ENCODE measurements at places on chromosomes 4 and X. TPM values are rescaled to one million over a fixed set of nuclear protein-coding genes. Genes with fewer than 3 reads are reported as not detected.

The PNMA6A gene
- total RNA-seq = 1.9 TPM

The SYTL5 gene
- not detected for total RNA-seq

The TMEM271 gene
- not detected for total RNA-seq

The FAM9B gene
- total RNA-seq = not detected

The ETDB gene
- total RNA-seq = not detected

The SPANXB1 gene
- not detected for total RNA-seq

The SSX2 gene
- not detected for total RNA-seq

- no peak for DNase-seq
Measured at GRCh38 chr4:155197757-155198156, 10.7 kb upstream of the NPY2R start.

DNA sequence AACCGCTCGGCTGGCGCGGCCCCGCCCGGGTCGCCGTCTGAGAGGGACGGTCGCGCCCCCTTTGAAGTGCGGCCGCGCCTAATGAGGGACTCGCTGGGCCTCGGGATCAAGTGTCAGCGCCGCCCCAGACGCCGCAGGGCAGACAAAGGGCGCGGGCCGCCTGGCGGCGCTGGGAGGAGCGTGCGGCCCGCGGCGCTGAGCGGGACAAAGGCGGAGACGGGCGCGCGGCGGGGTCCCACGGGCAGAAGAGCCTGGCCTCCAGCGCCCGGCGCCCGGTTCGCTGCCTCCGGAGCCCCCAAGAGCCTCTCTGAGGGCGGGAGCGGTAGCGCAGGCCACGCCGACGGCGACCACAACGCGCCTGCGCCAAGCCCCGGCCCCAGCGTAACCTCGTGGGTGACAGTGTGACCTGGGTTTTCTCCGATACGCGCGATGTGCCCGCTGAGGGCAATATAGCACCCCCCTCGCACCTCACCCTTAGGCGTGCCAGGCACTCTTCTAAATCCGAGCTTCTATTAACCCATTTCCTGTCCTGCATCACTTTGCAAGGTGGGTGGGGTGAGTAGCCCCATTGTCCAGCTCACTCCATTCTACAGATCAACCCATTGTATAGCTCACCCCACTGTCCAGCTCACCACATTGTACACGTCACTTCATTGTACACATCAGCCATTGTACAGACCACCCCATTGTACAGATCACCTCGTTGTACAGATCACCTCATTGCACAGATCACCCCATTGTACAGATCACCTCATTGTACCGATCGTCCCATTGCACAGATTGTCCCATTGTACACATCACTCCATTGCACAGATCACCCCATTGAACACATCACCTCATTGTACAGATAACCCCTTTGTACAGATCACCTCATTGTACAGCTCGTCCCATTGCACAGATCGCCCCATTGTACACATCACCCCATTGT, 33.7 kb upstream of the STX18 start:
- peak; percentile 80 for DNase-seq

GRCh38 chr4:1503583-1504471, 97.6 kb upstream of the NKX1-1 start:
- DNase-seq = peak; percentile 26

DNA sequence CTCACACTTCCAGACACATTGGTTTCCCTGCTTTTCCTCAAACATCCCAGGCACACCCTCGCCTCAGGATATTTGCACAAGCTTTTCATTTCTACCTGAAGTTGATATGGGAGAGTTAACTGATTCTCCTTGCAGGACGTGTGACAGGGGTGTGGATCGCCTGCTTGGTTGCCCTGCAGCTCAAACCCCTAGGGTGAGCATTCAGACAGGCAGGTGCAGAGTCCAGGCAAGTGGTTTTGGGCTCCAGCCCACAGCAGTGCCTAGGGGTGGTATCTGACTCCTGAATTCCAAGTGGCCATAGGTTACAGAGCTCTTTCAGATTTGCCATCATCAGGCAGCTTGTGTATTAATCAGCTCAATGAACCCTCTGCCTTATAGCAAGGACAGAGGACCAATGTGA, 1104.2 kb upstream of the IGFBP7 start:
- DNase-seq = no peak

DNA sequence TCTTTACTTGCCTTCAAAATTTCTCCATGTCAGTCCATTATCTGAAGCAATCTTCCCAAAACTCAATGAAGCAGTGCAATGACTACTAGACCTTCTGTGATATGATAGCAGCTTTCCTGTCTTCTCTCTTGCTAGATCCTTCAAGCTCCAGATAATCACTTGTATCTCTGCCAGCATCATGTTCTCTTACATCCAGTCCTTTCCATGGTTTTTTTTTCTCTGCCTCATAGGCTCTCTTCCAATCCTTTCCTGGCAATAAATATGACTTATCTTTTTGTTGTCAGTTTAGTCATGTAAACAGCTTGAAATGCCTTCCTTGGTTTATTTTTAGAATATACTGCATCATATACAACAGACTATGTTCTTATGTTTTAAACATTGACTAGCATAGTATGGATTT, 193.5 kb downstream of the CFAP299 start:
- no peak for DNase-seq

- DNase-seq = no peak
Measured at GRCh38 chrX:31178769-31179125, 106.9 kb upstream of the FTHL17 start.

DNA sequence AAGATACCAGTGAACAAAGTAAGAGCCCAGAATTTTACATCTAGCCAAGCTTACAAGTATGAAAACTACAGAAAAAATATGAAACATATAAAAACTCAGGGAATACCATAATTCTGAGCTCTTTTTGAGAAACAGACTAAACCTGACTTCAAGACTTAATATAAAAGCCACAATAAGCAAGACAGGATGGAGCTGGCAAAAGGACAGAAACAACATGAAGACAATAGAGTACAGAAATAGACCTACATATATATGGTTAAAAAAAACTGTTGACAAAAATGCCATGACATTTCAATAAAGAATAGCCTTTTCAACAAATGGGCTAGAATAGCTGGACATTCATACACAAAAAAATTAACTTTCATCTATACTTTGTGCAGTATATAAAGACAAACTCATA, 49.4 kb downstream of the UBA6 start:
- no peak for DNase-seq

GRCh38 chr4:88411491-88412096, 32.9 kb downstream of the HERC6 start:
- DNase-seq = no peak

- no peak for DNase-seq
Measured at GRCh38 chr4:73221734-73222133, 36.9 kb downstream of the ANKRD17 start.

DNA sequence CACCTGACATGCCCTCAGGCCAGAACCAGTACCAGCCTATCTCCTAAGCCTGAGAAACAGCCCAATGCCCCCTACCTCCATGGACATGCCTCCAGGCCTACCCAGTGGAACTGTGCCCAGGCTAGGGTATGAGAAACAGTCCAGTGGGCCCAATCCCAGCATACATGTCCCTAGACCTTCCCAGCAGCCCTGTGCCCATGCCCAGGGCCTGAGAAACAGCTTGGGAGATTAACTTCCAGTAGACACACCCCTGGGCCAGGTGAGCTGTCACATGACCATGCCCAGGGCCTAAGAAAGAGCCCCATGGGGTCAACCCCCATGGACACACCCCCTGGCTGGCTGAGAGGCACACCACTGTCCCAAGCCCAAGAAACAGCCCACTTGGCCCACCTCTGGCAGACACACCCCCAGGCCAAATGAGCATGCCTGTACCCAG, 78.8 kb downstream of the CBR4 start:
- DNase-seq = peak; percentile 28

DNA sequence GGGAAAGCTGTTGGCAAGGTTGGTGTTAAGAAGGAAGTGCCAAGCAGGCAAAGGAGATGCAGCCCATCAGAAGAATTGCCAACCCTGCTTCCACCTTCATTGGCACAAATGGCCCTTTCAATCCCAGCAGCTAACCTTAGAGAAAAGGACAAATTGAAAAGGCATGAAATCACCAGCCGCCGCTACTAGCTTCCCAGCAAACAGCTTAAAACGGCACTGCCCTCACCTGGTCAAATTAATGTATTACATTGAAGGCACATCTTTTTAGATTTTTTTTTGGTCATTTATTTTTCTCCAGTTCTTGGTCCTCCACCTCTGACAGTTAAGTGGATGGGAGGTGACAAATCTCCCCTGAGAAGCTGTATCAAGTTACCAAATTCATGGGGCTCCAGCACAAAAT, 51.0 kb upstream of the NHSL2 start:
- DNase-seq = no peak

DNA sequence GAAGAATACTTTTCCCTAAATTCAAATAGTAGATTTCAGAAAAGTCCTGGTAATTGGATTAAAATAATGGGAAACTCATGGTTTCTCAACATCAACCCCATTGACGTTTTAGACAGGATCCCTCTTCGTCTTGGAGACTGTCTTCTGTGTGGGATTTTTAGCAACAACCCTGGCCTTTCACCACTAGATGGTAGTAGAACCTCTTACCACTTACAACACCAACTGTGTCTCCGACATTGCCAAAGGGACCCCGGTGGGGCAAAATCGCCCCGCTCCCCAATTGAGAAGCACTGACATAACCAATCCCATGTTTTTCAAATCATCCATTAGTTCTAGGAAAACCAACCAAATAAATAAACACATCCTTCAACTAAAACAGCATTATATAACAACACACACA, 16.9 kb upstream of the ANOS1 start:
- no peak for DNase-seq

- no peak for DNase-seq
Measured at GRCh38 chrX:802846-803245, 172.3 kb downstream of the SHOX start.

DNA sequence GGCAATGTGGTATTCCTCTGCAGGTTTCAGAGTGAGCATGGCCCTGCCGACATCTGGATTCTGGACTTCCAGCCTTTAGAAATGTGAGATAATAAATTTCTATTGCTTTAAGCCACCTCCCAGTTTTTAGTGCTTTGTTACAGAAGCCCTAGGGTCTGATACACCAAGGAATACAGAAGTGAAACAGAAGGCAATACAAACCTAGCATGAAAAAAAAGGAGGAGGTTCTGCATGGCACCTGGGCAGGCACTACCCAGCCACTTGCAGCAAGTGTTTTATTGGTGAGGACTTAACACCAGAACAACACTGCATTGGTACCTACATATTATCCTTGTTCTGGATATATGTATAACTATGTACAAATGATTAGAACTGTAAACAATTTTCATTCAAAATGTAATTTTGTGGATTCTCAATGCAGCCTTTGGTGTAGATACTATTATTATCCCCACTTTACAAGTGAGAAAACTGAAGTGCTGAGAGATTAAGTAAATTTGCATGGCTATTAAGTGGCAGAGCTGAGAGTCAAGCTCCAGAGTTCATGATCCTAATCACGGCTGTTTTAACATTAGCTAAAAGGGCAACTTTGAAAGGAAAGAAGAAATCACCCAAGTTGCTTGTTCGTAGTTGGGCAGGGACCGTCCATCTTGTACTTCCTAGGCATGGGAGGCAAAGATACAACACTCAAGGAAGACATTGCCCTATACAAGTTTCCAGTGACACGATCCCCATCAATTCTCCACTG, 71.8 kb downstream of the IL21 start:
- no peak for DNase-seq

DNA sequence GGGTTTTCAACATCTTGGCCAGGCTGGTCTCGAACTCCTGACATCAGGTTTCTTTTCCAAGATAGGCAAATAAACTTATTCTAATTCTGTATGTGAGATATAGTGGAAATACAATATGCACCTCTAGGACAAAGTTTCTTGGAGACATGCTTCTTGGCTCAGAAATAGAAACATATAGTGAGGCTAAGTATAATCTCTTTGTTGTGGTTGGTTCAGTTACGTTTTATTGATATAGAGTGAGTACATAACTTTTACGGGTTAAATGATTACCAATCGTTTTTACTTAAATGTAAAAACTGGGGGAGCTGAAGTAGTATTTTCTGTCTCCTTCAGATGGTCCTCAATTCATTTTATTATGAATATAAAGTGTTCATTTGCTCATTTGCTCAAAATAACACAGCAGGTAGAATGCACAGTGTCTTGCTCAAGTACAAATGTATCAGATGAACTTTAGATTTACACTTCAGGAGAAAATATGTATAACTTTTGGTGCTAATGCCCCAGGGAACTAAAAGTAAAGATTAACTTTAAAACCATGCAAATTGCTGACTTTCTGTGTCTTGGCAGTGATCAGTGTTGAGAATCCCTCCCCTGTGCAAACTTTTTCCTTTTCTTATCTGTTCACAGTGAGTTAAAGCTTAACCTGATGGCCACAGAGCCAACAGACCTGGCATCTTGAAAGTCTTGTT, 77.6 kb downstream of the AFF1 start:
- DNase-seq = no peak

DNA sequence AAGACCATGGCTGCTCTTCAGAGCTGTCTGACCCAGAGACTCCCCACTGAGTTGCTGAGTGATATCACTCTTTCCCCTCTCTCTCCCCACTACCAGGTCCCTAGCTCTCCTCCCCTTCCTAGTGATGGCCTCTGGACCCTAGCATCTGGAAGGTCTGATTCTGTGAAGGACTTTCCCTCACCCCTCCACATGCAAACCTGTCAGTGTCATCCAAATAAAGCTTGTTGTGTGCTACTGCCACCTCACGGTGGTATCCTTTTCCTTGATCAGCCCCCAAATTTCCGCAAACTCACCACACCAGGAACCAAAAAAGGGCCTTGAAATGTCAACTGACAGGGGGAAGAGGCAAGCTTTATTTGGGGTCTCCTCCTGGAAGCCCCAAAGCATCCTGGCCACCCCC, 500.2 kb downstream of the IDS start:
- DNase-seq = no peak

DNA sequence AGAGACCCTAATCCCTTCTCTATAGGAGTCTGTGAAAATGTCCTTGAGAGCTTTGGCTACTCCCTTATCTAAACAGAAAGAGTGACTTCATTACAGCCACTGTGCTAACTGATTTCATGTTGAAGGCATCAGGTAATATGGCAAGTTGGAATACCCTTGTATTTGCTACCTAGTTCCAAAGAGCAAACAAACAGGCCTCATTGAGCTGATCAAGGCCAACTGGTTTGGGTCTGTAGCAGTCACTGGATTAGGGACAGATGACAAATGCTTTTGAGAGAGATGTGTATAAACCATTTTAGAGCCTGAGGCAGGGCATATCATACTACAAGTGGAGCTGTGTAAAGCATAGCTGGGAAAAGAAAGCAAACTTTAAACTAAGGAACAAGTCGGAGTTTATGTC, 22.9 kb upstream of the PDLIM5 start:
- no peak for DNase-seq

DNA sequence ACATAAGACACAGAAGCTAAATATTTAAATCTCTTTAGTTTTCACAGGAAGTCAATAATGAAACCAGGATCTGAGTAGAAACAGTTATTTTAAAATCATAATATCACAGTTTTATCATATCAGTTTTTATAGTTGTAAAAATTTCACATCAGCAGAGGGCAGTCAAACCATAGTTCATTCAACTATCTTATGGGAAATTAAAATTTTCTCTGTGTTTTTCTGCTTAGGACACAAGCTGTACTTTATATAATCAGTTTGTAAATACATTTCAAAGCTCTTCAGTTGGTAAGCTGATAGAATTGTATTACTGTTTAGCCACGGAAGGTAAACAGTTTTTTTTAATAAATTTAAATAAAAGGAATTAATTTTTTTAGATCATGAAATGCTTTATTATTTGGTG, 204.8 kb upstream of the NUDT6 start:
- DNase-seq = no peak
